ENCODE measurements at places on chromosomes 12 and 14.

GRCh38 chr14:36279306-36280190 lies 40.9 kb downstream of the MBIP start:
- DNase-seq = no peak

DNA sequence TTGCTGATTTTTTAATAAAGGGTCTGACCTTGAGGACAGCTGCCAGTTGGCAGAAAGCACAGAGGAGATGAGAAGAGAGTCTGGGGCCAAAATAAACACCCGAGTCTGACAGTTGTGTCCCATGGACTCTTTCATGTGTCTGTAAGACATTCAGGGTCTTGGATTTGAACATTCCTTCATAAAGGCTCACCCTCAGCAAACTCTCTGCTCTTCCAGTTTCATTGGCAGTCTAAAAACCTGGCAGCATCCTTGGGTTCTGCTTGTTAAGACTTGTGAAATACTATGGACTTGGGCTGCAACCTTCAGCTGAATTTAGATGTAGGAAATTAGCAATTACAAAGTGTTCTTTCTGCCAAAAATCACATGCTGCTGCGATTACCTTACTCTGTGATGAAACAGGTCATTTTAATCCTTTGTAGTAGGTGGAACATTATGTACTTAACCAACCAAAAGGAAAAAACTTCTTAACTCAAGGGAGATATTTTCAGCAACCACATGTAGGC lies 32.0 kb upstream of the LMNTD1 start:
- DNase-seq = peak; percentile 84

- DNase-seq = no peak
These were observed 52.6 kb upstream of the STK38L start for GRCh38 chr12:27191531-27191930.

DNA sequence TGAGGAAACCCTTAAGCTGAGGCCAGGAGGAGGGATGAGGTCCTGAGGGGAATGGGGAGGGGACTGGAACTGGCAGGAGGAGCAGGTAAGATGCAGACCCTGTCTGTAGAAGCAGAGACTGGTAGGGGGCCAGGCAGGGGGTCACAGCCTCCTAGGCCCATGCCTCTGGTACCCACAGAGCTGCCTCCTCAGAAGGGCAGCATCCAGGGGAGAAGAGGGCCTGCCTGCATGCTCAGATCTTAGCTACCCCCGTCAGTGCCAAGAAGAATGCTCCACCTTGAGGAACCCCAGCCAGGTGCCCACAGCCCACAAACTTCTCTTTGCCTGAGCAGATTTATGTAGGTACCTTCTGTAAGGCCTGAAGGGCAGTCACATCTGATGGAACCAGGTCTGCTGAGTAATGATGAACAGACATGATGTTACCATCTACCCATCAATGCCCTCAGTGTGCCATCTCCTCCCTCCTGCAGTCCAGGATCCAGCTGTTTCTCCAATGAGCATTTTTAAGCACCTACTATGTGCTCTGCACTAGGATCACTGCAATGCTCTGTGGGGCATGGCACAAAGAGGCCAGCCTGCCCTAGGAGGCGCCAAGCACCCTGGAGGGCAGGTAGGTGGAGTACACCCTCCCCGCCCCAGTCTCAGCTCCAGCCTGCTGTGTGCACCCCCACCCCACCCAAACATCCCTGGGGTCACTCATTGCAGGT lies 24.8 kb upstream of the ZFP36L1 start:
- DNase-seq = no peak

DNA sequence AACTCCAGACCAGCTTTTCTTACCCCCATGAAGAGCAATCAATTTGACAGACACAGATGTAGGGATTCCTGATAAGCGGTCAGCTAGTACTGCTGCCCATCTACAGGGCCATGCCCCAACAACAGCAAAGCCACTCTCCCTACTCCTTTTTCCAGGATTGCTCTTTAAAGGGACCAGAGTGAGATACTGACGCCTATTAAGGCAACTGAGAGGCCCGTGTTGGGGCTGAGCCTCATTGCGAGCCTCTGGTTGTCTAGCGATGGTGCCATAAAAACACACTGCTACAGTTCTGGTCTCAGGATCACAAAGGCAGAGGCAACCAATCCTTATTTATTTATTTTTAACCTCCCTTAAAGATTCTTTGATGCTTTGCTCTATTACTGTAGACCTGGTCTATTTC lies 31.1 kb downstream of the AK7 start:
- DNase-seq = no peak

DNA sequence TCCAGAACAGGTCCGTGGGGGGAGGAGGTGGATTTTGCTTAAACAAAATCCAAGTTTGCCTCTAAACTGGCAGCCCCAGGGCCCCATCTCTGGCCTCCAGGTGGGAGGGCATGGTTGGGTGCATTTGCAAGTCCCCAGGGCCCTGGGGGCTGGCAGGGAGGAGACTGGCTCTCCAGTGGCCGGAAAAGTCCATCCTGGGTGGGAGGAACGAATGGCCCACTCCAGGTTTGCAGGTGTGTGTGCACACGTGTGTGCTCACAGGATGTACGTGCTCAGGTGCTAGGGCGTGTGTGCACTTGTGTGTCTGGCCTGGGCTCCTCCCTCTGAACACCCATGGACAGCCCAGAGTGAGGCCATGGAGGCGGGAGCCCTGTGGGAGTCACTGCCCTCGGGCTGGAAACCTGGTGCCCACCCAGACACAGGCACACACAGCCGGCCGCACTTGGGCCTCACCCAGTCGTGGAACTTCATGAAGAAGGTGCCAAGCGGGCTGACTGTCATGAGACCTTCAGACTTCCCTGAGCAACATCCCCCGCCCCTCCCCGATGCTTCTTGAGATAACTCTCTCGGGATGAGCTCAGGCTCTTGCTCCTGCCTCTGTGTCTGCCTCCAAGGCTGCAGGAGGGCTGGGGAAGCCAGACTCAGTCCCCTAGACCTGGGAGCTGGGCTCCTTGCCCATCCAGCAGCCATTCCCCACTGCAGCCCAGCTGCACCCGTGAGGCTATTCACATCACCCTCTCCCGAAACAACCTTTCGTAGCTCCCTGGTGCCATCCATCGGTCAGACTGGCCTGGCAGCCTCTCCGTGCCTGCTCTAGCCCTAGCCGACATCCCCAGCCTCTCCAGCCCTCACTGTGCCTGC lies 9.4 kb downstream of the AHNAK2 start:
- DNase-seq = peak; percentile 86

GRCh38 chr12:58583940-58584339 lies 336.4 kb downstream of the LRIG3 start:
- DNase-seq = no peak

DNA sequence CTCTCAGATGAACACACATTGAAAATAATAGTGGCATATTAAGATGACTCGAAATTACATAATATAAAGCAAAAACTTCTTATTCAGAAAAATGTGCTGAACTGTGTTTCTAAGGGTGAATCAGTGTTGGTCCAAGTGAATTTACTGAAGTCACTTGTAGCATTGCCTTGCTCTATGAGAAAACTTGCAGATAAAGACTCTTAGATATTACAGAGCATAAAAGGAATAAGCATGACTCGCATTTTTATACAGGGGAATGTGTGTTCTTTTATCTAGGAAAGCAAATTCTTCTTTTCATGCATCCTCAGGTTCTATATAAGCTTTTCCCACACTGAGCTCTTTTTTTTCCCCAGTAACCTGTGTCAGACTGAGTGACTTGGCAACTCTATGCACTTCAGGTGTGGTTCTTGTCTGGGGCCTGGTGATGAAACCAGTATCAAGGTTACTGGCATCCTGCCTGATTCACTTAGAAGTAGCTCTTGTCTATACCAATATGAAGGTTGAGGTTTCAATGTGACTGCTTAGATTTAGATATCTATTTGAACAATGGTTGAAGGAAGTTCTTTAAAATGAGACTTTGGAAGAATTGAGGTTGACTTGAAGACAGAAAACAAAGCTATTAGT lies 76.1 kb downstream of the OTOGL start:
- DNase-seq = no peak

DNA sequence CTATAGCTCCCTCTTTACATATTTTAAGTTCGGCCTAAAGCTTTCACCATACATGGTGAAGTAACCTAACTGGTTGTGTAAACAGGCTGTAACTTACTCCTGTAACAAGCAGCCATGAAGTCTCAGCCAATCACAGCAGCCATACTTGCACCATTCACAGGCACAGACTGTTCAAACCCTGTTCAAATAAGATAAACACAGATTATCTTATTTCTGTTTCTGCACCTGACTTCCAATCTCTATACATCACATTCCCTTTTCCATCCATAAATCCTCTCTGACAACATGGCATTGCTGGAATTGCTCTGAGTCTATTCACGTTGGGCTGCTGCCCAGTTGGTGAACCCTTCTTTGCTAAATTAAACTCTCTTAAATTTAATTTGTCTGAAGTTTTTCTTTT lies 34.5 kb upstream of the ARID2 start:
- no peak for DNase-seq

- peak; percentile 47 for DNase-seq
These were observed 598 bp downstream of the HIF1A start for GRCh38 chr14:61695695-61696527.

DNA sequence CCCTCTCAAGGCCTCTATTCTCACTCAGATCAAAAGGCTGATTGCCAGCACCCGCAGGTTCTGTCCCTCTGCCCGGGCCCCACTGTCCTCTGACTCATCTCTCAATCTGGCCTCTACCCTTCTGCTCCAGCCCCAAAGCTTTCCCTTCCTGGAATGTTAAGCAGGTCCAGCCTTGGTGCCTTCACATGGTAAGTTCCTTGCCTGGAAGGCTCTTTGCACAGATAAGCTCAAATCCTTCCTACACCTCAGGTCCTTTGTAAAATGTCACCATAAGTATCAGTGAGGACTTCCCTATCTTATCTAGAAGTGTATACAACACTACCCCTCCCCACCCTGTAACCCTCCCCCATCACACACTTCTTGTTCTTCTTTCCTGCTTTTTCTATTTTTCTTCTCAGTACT lies 22.2 kb downstream of the LPCAT3 start:
- no peak for DNase-seq

GRCh38 chr12:90978117-90978770 lies 23.3 kb upstream of the CCER1 start:
- DNase-seq = no peak

DNA sequence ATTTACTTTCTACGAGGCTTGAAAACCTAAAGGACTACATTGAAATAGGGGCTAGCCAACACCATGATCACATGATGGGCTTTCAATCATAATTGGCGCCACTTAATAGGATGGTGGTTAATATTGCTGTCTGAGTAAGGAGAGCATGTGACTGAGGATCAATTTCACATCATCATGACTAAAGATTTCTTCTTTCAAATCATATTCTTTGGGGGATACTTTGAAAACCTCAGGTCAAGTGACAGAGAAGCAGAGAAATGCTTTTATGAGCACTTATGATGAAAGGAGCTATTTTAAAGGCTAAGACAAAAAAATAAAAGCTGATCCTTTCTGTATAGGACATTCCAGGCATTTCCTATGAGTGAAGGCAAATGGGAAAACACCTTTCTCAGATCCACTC lies 42.9 kb upstream of the KRAS start:
- DNase-seq = no peak

DNA sequence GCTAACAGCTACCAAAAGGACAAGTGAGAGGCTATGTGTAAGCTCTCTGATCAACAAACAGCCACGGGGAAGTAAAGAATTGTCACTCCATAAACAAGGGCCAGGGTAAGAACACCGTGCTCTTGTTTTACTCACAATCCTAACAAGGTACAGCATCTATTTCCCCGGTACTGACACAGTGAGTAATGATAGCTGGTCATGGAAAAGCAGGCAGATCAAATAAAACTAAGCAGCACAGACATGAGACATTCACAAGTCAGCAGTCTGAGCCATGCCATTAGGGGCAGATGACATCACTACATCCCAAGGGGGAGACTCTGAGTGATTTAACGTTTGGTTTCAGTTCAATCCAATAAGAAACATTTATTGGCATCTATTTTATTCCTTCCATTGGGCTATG lies 54.4 kb downstream of the ARL6IP4 start:
- no peak for DNase-seq

GRCh38 chr12:10386857-10387256 lies 3.0 kb downstream of the KLRK1 start:
- no peak for DNase-seq

- DNase-seq = no peak
These were observed 44.8 kb upstream of the ERGIC2 start for GRCh38 chr12:29425722-29426121.

DNA sequence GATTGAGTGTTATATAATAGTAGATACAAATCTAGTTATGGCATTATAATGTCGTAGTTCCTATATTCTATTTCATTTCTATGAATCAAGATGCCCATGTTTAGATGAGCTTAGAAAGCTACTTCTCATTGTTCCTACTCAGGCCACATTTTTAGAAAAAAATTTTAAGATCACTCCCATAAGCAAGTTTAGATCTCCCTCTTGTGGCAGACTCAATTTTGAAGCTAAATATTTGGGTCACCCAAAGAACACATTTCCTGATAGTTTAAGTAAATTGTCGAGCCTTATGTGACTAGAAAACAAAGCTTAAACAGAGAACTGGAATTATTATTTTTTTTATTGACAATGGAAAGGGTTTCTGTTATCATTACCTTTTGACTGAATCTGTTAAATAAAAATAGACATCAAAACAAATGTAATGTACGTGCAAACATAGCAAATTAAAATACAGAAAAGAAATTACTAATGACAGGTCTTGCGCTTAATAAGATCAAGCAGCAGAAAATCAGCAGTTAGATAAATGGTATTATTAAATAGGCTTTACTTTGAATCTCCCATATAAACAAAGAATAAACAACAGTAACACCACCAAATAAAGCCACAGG lies 180.2 kb downstream of the ACSS3 start:
- no peak for DNase-seq

GRCh38 chr14:42222924-42223471 lies 616.3 kb downstream of the LRFN5 start:
- no peak for DNase-seq

DNA sequence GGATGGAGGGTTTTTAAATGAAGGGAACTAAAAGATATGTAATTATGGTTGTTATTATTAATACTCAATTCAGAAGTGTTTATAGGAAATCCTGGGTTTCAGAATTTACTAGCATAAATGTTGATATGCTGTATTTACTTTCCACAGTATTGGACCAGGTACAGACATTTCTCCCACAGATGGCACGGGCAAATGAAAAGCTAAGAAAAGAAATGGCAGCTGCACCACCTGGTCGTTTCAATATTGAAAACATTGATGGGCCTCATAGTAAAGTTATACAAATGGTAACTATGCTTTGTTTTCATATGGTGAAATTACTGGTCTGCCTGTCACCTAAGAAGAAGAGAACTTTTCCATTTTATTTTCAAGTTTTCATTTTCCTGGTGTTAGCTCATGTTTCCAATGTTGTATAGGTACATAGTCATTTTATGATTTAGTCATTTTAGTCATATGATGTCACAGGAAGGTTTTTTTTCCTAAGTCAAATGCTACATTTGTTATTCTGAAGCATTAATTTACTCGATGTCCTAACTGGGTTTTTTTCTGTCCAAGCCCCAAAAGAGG lies 5.5 kb downstream of the NOPCHAP1 start:
- DNase-seq = no peak

GRCh38 chr14:36215217-36215598 lies 38.7 kb upstream of the PTCSC3 start:
- no peak for DNase-seq

- DNase-seq = no peak
These were observed 5.7 kb upstream of the ZNF385A start for GRCh38 chr12:54390176-54390667.

GRCh38 chr12:119206348-119207062 lies 27.8 kb downstream of the HSPB8 start:
- DNase-seq = no peak
